ENCODE measurements at places on chromosomes 12 and 14.
A peak's percentile ranks its signal among the peaks of the same experiment; 100 is the strongest.

- DNase-seq: no peak
Observed at GRCh38 chr12:27524494-27524835, 459 bp downstream of the PPFIBP1 start.

DNA sequence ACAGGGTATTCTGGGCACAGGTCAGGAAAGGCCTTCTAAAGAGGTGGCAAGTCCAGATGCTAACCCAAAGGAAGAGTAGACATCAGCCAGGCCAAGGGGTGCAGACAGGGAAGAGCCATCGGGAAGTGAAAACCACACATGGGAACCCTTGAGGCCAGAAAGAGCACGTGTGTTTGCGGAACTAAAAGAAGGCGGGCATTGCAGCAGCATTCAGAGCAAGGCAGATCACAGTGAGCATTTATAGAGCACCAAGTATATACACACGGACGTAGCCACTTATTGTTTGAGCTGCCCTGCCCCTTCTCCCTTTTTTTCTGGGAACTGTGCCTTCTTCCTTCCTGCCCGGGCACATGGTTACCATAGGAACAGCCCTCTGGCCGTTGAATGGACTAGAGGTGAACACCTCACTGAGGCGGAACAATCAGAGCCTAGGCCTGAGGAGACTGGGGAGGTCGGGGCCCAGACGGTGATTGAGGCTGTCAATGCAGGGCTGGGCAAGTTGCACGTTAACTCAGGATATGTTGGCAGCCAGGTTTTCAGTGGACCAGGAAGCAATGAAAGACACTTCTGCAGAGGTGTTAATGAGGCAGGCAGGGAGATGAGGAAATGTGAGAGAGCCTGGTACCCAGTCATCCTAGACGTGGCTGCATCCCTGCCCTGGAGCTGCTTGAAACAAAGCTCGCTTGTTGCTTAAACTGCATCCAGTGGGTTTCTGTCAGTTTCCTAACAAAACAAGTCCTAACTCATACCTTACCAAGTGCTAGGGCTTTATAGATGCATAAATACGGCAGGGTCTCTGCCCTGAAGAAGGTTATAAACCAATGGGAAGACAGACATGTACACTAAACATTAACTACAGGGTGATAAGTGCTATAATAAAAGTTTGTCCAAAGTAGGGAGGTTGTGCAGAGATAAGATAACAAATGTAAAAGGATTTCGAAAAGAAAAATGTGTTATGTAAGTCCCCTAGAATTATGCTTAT, 34.2 kb downstream of the MOAP1 start:
- DNase-seq: no peak

DNA sequence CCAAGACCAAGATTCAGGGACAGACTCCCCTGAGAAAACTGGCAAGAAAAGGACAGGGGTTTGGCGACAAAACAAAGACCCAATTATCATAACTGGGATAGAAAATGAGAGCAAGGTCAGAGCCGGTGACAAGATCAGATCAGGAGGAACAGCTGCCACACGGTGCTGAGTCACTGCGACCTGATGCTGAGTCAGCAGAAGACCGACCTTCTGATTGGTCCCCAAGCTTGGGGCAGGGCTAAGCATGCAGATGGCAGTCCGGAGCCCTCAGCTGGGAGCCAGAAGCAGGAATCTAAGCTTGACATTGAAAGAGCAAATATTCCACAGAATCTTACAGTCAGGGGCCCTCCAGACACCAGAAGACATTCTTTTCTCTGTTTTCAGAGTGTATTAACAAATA, 19.1 kb upstream of the ARMH4 start:
- DNase-seq: peak; percentile 52

GRCh38 chr14:63857466-63858030, 4.7 kb downstream of the SYNE2 start:
- DNase-seq: peak; percentile 30

DNA sequence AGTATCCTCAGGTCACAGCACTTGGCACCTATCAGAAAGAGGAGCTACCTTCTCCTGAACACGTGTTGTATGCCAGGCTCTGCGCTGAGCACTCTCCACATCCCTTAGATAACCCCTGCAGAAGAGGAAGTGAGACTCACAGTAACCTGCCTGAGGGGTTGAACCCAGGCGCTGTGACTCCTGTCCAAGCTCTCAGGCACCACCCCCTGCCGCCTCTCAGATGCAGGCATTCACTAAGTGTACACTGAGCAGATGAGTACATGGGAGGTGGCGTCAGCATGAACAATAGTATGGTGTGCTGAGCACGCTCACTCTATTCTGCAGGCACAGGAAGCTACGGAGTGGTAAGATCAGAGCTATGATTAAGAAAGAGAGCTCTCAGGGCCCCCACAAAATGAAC, 21.0 kb upstream of the RIC8B start:
- DNase-seq: peak; percentile 68

GRCh38 chr14:68663385-68664076, 129.3 kb downstream of the ZFP36L1 start:
- peak; percentile 74 for DNase-seq

- no peak for DNase-seq
Observed at GRCh38 chr12:18130851-18131250, 40.9 kb upstream of the RERGL start.

- no peak for DNase-seq
Observed at GRCh38 chr12:109711596-109712461, 1.8 kb upstream of the FAM222A start.

DNA sequence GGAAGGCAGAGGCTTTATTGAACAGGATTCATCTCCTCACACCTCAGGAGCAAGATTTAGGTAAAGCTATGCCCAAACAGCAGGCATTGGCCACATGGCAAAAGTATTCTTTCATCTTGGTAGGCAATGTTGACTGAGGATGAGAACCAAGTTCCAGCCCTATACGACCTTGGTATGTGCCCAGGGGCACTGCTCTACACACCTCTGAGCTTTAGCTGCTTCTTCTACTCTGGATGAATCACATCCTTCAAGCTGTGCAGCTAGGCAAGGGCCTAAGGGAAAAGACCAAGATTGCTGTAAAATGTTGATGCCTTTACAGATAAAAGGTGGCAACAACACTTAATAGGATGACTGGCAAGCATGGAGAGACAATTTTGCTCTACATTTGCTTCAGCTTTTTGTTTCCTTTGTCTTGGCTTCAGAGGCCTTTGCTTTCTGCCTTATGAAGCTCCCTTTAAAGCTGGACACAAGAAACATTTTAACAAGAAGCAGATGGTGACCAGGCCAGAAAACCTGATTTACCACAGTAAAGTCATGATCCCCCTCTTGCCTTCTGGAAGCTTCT, 183.3 kb upstream of the KITLG start:
- DNase-seq: no peak

DNA sequence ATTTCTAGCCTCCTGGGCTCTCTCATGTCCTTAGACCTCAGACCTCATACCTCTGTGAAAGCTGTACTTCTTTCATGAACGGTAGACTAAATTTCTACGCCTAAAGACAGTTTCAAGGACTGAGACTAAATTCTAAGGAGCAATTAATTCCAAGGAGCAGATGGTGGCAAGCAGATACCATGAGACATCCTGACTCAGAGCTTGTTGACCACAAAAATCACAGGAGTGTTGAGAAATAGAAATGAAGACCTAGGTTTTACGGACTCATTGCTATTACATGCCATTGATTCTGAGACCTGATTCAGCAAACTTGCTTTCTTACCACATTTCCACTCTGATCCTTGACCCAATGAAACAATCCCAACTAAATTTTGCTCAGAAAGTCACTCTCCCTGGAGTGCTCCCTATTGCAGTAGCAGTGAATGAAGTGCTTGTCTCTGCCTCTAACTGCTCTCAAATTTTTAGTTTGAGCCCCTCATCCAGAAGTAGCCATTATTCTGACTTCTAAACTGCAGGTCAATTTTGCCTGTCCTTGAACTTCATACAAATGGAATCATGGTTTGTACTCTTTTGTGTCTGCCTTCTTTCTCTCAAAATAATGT, 52.0 kb downstream of the PEX5 start:
- no peak for DNase-seq

- DNase-seq: no peak
Observed at GRCh38 chr12:121678716-121679300, 9.4 kb upstream of the MORN3 start.

DNA sequence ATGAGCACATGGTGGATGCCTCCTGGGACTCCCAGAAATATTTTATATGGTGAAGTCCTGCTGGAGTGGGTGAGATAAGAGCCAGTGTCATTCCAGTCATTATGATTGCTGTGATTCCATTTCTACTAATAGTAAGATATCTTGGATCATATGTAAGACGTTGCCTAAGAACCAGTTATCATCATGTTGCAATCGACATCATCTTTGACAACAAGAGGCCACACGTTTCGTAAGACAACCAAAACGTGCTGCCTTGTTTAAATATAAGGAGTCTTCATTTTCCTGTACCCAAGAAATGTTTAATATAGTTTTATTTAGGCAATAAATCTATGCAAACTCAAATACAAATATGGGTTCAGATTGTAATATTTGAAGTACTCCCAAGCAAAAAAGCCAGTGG, 58.4 kb downstream of the SPTSSA start:
- DNase-seq: no peak

DNA sequence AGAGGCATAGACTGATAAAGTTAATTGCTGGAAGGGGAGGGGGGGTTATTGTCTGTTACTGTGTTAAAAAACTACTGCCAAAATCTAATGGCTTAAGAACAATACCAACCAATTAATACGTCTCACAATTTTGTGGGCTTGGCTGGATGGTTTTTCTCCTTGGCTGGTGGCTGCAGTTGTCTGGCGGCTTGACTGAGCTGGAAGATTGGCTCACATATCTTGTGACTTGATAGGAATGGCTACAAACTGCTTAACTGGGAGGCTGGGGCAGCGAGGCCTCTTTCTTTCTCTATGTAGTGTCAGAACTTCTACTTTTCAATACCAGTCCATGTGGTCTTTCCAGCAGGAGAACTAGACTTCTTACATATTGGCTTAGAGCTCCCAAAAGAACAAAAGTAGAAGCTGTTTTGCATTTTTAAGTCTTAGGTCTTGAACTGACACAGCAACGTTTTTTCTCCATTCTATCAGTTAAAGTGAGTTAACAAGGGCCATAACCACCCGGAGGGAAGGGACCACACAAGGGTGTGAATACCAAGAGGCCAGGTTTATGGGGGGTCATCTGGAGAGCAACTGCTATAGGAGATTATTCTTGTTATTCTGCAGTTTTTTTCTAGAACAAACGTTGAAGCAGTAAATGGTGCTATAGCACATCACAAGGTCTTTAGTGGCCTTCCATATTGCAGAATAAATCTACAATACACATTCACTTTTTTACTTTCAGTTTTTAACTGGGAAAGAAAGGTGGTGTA, 46.9 kb downstream of the ZDHHC17 start:
- DNase-seq: no peak

- DNase-seq: no peak
Observed at GRCh38 chr12:88433997-88434703, 146.1 kb downstream of the KITLG start.

DNA sequence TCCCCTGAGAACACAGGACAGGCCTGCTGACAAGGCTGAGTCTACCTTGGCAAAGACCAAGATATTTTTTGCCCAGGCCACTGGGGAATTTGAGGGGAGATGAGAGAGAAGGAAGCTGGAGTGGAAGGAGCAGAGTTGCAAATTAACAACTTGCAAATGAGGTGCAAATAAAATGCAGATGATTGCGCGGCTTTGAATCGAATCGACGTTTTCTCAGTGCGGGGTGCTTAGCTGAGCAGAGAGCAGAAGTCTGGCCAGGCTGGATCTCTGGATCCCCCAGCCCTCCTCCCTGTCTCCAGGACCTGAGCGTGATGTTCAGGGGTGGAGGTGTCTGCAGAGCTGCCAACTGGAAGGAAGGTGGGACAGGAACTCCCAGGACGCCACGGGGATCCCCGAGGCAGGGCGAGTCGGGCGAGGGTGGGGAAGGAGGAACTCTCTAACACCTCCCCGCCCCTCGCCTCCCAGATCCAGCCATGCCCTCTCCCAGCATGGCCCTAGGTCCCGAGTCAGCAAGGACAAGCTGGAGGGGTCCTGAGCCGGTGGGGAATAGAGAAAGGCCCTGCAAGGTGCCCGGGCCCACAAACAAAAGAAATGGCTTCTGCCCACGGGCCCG, 527 bp upstream of the CARMIL3 start:
- DNase-seq: no peak

DNA sequence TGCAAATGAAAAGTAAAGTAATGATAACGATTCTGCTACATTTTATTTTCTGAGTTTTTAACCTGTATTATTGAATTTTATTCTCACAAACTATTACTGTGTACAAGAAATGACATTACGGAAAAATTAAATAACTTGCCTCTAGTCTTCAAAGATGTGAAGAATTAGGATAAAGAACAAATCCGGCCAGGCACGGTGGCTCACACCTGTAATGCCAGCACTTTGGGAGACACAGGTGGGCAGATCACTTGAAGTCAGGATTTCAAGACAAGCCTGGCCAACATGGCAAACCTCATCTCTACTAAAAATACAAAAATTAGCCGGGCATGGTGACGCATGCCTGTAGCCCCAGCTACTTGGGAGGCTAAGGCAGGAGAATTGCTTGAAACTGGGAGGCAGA, 1584.4 kb upstream of the SEL1L start:
- DNase-seq: no peak

DNA sequence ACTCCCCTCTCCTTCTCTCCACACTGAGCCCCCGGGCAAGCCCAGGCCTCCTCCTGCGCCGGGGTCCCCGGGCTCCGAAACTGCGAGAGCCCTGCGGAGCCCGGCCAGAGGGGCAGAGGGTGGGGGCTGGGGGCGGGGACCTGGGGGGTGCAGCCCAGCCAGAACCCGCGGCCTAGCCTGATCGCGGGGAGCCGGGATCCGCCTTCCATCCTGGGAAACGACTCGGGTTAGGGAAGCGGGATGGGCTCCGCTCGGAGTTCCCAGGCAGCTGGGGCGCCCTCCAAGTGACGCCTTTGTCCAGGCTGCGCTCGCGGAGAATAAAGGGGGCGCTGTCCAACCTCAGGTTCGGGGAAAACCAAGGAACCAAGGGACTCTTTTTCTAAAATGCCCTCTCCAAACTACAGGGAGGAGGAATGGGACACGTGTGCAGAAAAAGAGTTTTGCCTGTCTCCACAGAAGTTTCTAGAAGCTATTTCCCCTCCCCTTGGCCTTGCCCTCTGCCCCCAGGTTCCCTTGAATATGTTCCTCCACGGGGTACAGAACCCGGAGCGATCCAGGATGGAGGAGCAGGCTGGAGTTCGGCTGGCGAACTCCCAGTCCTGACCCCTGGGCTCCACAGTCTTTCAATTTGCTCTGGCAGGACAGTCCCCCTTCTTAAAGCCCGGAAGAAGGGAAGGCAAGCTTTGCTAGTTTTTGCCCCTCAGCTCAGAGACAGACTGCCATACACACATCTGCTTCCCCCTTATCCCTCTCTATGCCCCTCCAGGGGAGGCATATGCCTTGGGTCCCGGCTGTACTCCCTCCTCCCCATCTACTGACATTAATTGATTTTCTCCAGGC, 13.9 kb downstream of the NKX2-1 start:
- no peak for DNase-seq

GRCh38 chr14:64061706-64062105, 208.9 kb downstream of the SYNE2 start:
- no peak for DNase-seq

DNA sequence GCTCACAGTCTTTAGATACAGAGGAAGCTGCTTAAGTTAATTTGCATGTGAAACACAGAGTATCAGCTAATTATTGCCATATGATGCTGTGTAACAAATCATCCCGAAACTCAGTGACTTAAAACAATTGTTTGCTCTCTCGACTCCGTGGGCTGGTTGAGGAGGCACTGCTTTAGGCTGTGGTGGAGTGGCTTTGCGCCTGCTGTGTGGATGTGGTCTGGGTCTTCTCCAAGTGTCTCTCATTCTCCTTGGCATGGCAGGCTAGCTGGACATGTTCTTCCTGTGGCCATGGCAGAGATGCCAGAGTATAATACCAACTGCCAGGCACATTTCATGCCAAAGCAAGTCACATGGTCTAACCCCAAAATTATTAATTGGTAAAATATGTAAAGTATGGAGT, 40.9 kb downstream of the PELI2 start:
- no peak for DNase-seq

GRCh38 chr12:75270157-75270556, 60.0 kb downstream of the CAPS2 start:
- DNase-seq: no peak

Data from activated T-cell treated with anti-CD3 and anti-CD28 coated beads, Interleukin-2, amount 50 U/mL, for 72 hours (primary cell).